Iris pigment epithelial cell (primary cell): ENCODE measurements at places on chromosomes 4 and X.

GRCh38 chr4:150411520-150411919 lies 170.4 kb upstream of the MAB21L2 start:
- peak; percentile 42 for DNase-seq

DNA sequence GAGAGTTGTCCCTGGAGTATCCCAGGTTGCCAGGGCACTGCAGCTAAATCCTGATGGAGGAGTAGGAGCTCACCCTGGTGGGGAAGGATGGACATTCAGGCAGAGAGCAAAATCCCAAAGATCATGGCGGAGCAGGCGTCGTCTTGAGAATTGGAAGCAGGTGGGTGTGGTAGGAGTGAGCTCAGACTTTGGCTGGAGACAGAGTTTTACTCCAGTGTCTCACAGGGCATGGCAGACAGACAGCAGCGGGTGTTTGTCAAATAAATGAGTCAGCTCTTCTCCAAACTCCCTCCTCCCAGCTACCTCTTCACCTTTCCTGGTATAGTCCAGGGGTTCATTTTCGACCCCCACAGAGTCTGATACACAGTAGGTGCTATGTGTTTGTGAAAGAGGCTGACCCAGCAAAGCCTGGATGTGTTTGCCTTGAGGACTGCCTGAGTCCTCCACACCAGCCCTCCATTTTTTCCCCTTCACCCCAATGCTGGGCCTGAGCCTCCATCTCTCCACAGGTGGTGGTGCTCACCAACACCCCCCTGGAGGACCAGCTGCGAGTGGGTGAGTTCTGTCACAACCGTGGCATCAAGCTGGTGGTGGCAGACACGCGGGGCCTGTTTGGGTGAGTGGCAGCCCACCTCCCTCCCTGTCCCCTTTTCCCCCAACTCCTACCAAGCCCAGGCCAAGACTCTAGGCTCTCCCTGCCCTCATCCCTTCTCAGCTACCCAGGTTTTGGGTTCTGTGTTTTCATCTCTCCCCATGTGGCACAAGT lies 6.9 kb downstream of the UBA1 start:
- DNase-seq = peak; percentile 65

DNA sequence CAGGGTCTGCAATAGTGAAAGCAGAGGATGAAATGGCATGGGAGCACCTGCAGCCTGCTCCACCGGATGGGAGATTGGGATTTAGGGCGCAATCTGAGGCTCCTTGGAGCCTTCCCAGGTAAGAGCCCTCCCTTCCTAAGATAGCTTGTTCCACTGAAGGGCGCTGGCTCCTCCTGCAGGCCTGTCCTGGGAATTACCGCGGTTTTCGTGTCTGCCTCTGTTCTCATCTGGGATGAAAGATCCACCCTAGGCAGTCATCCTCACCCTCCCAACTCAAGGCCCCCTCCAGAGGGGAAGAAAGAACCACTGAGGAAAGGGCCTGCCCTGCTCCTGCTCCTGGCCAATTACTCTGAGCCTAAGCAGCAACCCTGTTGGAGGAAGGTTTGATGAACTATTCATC lies 547.5 kb downstream of the SMARCA1 start:
- DNase-seq = peak; percentile 6

DNA sequence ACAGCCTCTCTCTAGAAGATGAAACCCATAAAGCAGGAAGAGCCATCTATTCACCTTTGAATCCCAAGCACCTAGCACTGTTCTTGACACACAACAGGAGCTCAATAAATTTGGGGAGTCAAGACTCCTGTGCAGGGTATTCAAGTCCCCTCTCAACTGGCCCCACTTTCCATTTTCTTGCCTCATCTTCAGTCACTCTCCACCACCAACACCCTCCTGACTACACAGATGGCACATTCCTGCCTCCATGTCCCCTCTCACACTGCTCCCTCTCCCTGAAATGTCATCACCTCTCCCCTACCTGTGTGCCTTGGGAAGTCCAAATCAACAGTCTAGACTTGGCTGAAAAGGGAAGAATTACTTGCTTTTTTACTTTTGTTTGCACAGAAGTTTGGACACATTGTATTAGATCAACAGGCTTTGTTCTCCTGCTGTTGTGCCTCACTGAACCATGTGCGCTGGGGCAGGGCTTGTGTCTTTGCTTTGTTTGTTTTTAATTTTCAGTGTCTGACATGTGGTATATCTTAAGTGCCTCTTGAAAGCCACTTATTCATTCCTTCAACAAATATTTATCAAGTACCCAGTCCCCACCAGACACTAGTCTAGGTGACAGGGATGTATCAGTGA lies 85.1 kb downstream of the APBB2 start:
- no peak for DNase-seq

GRCh38 chr4:4248885-4249203 lies 821 bp upstream of the TMEM128 start:
- peak; percentile 16 for DNase-seq

DNA sequence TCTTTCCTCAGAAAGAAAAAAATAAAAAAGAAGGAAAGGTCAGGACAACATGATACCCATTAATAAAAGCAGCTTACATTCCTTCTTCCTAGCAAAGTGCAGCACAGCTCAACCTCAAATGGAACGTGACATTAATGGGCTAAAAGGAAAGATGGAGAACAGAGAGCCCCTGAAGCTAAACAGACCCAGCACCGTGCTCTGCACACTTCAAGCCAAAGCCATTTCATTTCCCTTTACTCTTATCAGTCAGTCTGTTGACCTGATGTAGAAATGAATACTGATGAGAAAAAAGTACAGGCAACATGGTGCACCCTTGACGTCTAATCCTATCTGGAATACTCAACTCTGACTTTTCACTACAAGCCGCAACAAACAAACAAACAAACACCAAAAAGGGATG lies 57.7 kb upstream of the EDNRA start:
- no peak for DNase-seq

GRCh38 chrX:73758250-73758649 lies 195.3 kb downstream of the CHIC1 start:
- no peak for DNase-seq

GRCh38 chr4:124307143-124307542 lies 405.4 kb downstream of the ANKRD50 start:
- no peak for DNase-seq

DNA sequence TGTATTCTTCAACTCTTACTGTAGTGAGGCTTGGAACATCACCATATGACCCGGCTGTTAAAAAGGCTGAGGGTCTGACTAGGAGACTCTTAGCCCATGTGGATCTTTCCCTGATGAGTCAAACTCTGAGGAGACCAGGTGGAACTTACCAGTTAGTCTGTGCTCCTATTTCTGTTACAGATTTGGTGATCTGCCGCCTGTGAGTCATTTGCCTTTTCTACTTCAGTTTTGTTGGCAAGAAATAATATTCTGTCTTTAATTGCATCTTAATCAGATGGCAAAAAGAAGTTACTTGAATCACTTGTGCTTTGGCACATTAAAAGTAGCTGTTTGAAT lies 48.4 kb downstream of the MTM1 start:
- peak; percentile 16 for DNase-seq

DNA sequence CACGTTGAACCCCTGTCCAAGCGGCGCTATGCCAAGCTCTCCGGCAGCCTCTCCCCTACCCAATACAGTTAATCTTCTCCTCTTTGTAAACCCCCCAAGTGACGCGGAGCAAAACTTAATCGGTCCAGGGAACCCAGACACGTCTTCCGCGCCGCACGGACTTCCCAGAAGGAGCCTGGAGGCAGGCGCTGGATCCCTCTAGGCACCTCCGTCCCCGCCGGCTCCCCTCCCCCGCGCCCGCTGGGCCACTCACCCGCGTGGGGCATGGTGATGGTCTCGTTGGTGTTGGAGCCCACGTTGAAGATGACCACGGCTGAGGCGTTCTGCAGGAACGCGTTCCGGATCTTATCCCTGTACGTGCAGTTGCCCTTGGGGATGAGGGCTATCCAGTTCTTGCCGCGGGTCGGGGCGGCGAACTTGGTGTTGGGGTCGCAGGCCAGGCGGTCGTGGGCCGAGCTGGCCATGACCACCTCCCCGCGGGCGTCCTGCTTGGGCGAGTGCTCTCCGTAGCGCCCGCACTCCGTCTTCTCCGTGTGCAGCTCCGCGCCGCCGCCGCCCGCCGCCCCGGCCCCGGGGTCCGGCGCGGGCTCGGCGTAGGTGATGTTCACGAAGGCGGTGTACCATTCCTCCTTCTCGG lies 1.1 kb downstream of the RNF150 start:
- DNase-seq = peak; percentile 18

DNA sequence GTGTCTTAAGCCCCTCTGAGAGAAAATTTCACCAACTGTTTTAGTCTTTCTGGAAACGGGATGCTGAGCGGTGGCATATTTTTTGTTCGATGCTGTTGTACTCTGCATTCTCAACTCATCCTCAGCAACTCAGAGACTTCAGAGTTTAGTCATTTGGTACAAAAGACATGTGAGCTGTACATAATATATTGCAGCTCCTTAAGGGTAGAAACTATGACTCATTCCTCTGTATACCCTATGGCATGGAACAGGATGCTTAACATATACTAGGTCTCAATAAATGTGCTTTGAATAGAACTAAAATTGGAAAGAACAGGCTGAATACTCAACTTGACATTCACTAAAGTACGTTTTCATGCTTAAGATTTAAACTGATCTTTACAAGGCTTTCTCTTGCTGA lies 130.5 kb upstream of the SLITRK2 start:
- DNase-seq = no peak

- no peak for DNase-seq
These were observed 14.6 kb downstream of the MED14 start for GRCh38 chrX:40720792-40721191.

DNA sequence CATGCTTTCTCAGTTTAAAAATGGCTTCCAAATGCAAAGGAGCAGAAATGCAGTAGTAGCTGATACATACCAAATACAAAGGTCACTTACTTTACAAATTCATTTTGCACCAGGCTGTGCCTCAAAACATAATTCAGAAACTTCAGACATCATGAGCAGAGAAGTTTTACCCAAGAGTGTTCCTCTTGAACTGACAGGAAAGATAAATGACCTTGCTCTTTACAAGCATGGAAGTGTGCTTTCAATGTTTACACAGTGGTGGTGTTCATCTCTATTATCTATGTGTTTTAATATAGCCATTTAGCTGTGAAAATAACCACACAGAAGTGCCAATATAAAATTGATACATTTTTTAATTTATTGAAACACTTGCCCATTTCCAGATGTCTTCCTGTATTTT lies 383.4 kb downstream of the ANKRD50 start:
- DNase-seq = no peak

DNA sequence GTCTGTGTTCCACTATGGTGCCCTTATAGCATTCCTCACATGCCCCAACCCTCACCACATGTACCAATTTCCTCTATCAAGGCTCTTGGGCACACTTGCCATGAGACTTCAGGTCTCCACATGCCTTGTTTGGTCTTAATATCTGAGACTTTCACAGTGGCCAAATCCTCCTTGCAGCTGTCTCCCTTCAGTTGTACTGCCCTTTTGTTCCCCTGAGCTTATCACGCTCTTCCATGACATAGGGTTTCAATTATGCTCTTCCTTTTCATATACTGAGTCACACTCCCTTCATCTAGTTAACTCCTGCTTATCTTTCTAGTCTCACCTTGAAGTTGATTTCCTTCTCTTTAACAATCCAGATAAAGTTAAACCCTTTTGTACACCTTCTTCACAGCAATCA lies 212.9 kb downstream of the PDHA2 start:
- peak; percentile 4 for DNase-seq

DNA sequence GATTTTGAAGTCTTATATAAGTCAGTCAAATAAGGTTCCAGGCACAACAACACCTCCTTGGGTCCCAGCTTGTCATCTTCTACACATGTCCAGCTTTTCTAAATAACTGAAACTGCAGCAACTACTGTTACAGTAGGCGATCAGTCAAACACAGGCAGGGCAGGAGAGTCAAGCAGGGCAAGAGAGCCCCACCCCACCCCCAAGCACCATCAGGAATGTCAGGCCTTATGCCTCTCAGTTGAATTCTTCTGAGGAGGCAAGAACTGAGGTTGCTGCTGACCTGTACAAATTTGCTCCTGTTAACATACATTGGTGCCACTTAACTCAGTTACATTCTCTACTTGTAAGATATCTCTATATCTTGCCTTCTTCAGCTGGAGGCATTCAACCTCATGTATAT lies 608.8 kb upstream of the PCDH10 start:
- DNase-seq = no peak

DNA sequence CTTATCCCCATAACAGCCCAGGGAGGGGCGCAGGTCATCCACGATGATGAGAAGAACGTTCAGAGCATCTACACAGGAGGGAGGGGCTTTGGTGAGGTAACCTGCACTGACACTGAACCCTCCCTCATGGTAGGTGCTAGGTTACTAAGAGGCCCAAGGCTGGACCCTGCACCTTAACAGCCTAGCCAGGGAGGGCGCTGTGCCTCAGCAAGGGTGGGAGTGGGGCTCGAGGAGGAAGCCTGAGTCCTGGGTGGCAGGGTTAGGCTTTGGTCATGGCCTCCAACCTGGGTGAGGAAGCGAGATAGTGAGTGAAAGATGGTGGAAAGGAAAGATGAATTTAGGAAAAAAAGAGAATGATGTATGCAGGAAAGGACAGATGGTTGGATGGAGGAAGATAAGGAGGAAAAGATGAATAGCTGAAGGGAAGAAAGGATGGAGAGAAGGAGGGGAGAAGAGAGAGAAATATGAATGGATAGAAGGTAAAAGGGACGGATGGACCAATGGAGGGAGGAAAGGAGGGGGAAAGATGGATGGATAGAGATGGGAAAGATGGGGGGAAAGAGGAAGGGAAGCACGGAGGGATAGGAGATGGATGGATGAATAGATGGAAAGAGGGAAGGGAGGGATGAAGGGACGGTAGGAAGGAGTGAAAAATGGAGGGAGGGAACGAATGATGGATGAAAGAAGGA lies 736 bp downstream of the IDS start:
- no peak for DNase-seq

DNA sequence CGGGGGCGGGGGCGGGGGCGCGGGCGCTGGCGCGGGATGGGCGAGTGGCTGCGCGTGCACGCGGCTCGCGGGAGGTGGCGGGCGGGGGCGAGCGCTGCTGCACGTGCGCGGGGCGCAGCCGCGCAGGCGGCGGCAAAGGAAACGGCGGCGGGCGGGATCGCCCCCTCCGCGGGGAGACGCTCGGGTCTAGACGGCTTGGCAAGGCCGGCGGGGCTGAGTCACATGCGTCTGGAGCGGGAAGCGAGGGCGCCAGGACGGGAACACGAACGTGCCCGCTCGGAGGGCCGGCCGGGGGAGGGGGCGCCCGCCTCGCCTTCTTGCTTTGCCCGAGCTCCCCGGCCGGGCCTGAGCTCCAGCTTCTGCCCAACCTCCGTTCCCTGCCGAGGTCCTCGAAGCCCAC lies 4.3 kb upstream of the HAUS7 start:
- peak; percentile 45 for DNase-seq

GRCh38 chr4:43286137-43286536 lies 393.6 kb downstream of the GRXCR1 start:
- no peak for DNase-seq

DNA sequence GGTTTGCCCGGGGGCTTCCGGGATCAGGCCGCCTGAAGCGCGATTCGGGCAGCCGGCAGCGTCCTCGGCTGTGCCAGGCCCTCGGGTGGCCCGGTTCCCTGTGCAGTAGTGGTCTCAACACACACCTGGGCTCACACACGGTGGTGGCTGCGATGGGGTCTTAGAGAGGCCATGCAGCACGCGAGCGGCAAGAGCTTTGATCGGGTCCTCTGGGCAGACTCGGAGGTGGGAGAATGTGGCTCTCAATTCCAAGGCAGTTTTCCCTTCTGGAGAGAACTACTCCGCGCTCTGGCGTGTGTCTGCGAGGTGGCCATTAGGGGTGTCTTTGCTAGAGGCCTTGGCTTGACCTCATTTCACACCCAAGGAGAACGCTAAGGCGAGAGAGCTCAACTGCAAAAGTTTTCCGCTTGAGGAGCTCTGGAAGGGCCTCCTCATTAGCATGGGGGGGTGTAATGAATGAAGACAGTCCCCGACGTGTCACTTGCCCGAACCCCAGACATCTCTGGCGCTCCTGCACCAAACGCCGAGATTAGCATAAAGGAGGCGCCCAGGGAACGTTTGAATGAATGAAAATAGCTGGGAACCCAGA lies 771 bp upstream of the RBPJ start:
- DNase-seq = peak; percentile 55
